ENCODE measurements at places on chromosomes 7 and 10.
A peak's percentile ranks its signal among the peaks of the same experiment; 100 is the strongest.

GRCh38 chr10:108905821-108906220, 1017.5 kb downstream of the XPNPEP1 start:
- DNase-seq: no peak

DNA sequence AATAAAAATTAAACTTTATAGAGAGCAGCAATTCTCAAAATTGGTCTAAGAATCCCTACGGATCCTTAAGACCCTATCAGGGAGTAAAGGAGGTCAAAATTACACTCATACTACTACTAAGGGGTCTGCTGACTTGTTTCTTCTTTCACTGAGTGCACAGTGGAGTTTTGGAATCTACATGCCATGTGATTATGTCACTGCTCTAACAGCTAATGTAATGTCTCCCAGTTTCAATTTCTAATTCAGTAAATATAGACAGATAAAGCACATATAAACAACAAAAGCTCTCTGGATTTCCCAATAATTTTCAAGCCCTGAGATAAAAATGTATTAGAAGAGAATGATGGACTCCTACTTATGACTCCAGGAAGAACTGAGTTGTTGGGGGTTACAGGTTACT, 74.6 kb downstream of the WAPL start:
- peak; percentile 59 for DNase-seq

GRCh38 chr7:115178835-115179234, 256.9 kb downstream of the MDFIC start:
- no peak for DNase-seq

DNA sequence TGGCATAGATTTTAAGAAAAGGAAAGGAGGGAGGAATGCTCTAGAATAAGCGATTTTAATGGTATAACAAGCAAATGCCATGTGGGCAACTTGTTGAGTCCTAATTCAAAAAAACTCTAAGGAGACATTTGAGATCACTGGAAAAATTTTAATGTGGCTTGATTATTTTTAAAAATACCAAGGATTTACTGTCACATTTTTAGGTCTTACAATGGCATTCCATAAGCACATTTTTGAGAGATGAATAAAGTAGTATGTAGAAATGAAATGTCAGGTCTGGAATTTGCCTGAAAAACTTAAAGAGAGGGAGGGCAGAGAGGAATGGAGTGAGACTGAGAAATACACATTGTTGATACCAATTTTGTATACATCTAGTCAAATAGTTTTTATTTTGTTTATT, 20.3 kb downstream of the NCAPG2 start:
- peak; percentile 61 for DNase-seq

DNA sequence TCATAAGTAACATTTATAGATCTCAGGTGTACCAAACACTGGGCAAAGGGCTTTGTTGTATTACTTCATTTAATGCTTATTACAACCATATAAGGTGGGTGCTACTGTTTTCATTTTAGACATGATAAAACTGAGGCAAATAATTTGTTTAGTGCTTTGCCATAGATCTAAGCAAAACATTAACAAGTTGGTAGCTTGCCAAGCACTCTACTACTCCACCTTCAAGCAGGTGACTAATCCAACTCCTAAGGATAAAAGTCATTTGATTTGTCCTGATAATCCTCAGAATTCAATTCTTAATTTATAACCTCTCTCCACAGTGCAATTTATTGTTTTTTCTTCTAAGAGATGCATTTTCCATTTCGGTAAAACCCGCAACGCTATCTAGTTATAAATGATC, 646.4 kb downstream of the GRM8 start:
- no peak for DNase-seq

GRCh38 chr10:6204063-6204340, 1.3 kb downstream of the PFKFB3 start:
- DNase-seq: no peak

- no peak for DNase-seq
Observed at GRCh38 chr7:45972629-45973312, 51.7 kb upstream of the IGFBP3 start.

GRCh38 chr7:124031919-124032318, 948 bp downstream of the TMEM229A start:
- no peak for DNase-seq

GRCh38 chr10:28632584-28632945, 44.8 kb upstream of the BAMBI start:
- DNase-seq: no peak

GRCh38 chr10:133325440-133326222, 11.1 kb downstream of the CALY start:
- no peak for DNase-seq

GRCh38 chr10:130121486-130122079, 11.0 kb upstream of the C10orf143 start:
- no peak for DNase-seq

DNA sequence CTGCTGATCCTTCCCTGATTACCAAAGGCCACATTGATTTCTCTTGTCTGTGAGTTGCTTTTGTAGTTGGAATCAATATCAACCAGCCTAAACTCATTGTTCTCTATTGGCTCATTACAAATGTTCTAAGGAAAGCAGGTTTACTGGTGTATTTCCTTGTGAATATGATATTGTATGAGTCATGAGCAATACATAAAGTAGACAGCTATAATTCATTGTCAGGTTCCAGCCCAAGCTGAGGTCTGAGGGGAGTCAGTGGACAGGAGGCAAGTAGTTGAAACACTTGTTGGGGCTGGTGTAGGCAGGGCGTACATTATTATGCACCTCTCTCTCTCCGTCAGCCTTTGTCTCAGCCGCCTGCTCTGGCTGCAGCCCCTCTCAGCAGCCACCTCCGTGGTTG, 451.7 kb downstream of the IPMK start:
- no peak for DNase-seq

DNA sequence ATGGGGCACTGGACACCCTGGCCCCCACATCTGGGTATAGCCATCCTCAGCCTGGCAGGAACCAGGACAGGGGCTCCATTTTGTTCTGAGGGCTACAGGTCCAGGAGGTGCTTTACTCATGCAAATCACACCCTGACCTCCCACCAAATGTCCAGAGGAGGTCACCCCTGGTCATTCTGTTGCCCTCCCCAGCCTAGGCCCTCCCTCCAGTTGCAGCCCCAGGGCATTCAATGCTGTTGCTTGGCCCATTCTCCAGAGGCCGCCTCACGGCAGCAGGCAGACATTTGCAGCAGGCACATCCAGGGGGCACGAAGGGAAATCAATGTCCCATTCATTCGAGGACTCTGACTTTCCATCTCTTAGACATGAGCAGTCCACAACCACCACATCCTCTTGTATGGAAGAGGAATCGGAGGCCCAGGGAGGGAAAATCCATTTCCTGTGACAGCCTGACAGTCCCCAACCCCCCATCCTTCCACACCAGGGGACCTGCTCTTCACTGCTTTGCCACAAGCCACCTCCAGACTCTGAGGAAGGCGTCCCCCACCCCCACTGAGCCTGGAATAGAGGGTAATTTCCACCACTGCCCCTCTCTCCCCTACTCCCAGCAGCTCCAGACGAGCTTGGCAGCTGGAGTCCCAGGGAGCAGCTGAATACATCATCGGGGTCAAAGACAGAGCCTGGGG, 76.2 kb upstream of the UNC5B start:
- DNase-seq: no peak

DNA sequence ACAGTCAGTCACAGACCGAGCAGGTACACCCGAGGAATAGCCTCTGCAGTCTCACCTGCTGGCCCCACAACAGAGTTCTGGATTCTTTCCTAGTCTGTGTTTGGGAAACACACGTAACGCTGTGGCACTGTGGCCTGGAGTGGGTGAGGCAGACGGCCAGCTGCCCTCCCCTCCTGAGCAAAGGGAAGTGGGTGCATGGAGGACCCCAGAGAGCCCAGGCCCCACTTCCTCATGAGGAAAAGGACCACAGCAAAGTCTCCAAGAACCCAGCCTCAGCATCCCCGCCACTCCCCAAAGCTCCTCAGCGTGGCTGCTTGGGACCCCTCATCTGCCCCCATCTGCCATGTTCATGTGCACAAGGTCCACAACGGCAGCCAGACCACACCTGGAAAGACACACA, 530.2 kb downstream of the PTPRN2 start:
- DNase-seq: no peak

GRCh38 chr7:144812379-144813283, 23.2 kb downstream of the TPK1 start:
- DNase-seq: no peak

DNA sequence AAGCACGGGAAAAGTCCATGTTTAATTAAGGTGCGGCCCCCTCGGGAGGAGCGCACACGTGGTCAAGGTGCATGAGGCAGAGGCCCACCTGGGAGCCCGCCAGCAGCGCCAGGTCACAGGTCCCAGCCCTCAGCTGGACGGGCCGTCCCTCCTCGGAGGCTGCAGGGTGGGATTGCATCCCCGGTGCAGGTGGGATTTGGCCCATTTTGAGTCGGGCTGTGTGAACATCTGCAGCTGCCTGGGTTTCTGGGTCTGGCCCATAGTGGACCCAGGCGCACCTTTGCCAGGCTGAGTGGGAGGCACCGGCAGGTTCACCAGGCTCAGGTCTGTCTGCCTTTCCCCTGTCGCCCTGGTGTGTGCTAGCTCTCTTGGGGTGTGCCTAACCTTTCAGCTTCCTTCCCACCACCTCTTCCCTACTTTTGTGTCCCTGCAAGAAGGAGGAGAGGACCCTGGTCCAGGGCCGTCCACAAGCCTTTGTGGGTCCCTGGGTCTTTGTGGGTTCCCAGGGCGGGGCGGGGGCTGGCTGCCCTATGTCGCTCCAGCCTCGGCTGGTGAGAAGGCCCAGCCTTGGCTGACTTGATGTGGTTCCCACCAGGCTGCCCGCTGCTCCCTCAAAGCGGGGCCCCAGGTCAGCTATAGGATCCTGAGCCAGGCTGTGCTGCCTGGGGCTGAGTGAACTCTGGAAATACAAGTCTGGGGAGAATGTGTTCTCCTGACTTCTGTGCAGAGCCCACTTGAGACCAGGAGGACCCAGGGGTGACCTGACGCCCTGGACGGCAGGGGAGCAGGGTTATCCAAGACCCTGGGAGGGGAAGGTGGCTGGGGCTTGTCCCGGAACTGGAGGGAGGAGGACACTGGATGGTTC, 186.7 kb upstream of the SHH start:
- no peak for DNase-seq

GRCh38 chr10:129253161-129253864, 213.7 kb upstream of the MGMT start:
- DNase-seq: no peak

- peak; percentile 6 for DNase-seq
Observed at GRCh38 chr10:100621360-100622205, 85.8 kb downstream of the HIF1AN start.

DNA sequence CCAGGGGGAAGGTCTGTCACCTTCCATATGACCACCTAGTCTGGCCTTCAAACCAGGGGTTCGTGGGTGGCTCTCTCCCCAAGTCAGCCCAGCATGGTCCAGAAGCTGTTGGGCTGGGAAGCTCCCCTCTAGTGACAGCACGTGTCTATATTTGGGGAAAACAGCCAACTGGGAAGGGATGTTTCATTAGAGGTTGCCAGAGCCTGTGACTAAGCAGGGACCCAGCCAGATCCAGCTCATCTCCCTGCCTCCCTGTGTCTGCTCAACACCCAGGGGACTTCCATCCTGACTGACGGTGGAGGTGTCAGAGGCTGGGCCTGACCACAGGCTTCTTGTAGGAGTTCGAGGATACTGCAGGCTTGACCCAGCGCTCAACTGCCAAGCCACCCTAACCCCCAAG, 10.5 kb downstream of the STYXL1 start:
- peak; percentile 89 for DNase-seq

- no peak for DNase-seq
Observed at GRCh38 chr10:71232089-71232998, 20.0 kb downstream of the UNC5B start.

GRCh38 chr10:112643600-112644264, 196.7 kb downstream of the VTI1A start:
- no peak for DNase-seq

DNA sequence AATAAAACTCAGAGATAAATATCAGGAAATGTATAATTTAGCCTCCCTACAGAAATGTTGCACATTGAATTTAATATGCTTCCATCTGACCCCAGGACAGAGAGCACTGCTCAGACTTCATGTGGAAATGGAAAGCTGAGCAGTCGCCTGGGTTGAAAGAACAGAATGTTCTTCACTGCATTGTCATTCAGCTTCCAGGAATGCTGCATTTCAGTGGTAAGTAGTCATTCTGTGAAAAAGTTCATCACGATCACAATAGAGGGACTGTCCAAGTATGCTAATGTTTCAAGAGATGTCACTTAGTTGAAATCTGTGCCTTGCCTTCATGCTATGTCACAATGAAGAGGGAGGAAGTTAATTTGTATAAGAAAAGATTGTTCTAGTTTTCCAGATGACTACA, 147.3 kb downstream of the NRCAM start:
- peak; percentile 91 for DNase-seq

GRCh38 chr10:129810-130209, 5.4 kb upstream of the ZMYND11 start:
- no peak for DNase-seq

DNA sequence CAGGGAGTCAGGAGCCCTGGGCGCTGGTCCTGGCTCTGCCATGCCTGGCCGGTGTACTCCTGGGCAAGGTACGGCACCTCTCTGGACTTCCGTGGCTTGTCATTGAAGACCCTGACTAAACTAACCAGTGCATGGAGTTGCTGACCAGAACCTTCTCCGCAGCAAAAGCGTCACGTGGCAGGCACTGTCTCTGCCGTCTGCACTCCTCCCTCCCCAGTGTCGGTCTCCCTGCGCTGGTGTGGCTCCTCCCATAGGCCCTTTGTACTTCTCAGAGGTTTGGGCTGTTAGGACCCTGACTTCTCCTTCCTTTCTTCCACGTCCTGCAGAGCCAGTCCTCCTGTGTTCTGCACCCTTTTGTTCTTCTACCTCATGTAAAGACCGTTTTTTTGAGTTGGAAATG, 100.6 kb upstream of the CREB5 start:
- DNase-seq: no peak

- DNase-seq: no peak
Observed at GRCh38 chr10:6148251-6148701, 54.5 kb upstream of the PFKFB3 start.
